ENCODE measurements at places on chromosomes 12 and 14.

- no peak for DNase-seq
Measured at GRCh38 chr12:131491916-131492490, 218.9 kb upstream of the SFSWAP start.

DNA sequence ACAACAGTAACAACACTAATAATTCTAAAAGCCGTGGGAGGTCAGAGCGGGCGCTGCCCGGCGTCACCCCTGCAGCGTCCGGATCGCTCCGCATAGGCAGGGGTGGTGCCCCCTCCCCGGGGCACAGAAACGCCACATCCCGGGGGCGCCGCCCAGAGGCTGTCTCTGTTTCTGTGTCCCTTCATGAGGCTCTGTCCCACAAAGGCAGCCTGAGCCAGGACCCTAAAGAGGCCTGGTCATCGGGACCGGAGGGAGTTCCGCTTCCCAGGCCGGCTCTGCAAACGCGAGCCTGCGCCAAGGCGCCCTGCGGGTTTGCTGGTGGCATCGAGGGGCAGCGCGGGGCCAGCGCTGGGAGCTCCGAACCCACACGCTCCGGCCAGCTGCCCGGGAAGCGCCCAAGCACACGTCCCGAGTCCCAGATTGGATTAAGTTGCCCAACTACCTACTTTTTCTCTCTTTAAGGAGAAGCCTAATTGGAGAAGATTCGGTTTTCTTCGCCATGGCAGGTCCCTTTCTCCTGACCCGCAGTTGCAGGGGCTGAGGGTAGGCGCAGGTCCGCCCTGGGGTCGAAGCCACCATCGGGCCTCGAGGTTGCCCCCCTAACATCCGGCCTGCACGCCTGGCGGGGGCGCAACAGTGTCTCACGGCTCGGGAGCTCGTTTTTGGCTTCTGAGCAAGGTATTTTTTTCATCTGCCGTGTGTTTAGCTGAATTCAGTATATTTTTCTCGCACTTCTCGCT, 421.7 kb downstream of the VRK1 start:
- no peak for DNase-seq

DNA sequence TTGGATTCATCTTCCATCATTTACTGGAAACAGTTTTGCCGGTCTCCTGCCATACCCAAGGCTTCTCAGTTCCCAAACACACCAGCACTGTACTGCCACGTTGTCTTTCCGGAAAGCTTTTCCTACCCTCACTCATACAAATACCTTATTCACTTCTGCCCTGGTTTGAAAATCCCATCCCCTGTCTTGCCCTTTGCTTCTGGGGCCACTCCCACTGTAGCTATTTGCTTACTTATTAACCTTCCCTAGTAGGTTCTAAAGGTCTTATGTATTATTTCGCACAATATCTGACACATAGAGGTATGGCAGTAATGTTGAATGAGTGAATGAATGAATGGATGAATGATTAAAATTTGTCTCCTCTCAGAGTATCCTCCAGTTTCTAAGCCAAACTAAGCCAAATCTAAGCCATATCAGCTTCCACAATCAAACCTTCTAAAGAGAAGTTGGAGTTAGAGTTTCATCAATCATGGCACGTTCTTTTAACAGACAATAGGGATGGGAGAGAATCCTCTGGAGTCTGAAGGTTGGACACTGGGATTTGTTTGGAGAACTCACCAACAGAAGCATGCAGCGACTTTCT, 18.6 kb downstream of the TSPAN8 start:
- no peak for DNase-seq

DNA sequence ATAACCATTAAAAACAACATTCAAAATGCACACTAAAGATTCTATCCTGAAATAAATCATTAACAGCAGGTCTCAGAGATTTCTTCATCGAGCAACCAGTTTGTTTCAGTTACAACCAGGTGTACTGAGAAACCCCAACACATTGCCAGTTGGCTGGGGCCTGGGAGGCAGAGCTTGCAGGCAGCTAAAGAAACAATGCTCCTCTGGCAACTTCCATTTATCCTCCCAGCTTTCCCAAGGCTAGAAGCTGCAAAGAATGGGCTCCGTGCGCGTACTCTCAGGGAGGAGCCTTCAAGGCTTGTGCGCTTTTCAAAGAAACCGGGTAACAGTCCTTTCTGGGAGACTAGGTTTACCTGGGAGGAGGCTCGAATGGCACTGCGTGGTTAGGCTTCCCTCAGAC, 181.6 kb downstream of the MSRB3 start:
- no peak for DNase-seq

GRCh38 chr14:79992407-79993198, 218.7 kb downstream of the DIO2 start:
- DNase-seq = no peak

GRCh38 chr12:67655829-67656228, 7.3 kb downstream of the DYRK2 start:
- DNase-seq = no peak
